Occipital lobe (tissue), 3 donors: ENCODE measurements at places on chromosomes 7 and 10.

DNA sequence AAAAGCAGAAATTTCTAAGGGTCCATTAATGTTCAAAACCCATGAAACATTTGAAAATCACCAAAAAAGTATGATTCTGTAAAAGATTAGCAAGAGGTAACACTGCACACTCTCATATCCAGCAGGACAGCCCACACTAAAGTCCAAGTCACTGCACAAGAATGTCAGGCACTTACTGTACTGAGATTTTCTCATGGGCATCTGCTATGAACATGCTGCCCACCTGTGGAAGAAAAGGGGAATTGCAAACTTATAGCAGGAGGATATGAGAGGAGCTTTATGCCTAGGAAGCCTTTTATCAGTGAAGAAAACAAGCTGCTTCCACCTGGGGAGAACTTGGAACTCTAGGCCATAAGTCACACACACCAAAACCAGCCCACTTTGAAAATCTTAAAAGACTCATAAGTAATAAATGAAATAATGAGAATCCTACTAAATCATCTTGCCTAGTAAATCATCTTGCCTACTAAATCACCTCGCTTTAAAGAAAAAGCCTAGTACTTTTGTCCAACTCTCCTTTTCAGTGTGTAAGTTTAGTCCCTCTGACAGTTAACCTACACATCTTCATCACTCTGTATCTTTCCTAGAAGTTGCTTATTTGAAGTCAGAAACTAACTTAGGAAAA, 46.1 kb downstream of the ARMH3 start:
- peak; percentile 19 for DNase-seq

GRCh38 chr7:140455743-140456142, 23.6 kb downstream of the MKRN1 start:
- DNase-seq: no peak

GRCh38 chr7:143416565-143417149, 8.0 kb upstream of the EPHA1 start:
- DNase-seq: no peak

DNA sequence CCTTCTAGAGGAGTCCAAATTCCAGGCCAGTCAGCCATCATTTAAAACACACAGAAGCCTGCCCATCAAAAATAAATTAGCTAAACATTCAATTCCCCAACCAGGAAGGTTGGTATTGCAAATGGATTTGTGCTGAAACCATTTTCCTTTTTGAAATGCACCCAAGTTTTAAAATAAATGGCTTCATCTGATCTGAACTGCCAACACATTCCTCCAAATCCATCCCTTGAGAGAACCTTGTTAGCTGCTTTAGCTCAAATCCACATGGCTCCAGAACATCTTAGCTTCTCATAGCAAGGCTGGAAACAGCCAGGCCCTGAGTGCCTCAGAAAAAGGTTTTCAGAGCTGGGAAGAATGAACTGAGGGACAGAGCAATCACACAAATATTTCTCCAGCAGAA, 306.3 kb downstream of the FZD1 start:
- no peak for DNase-seq

GRCh38 chr10:28587270-28587969, 54.5 kb downstream of the WAC start:
- no peak for DNase-seq

- DNase-seq: no peak
Measured at GRCh38 chr7:138607216-138608126, 93.7 kb downstream of the SVOPL start.

GRCh38 chr10:78914060-78914378, 154.7 kb upstream of the ZMIZ1 start:
- DNase-seq: no peak

DNA sequence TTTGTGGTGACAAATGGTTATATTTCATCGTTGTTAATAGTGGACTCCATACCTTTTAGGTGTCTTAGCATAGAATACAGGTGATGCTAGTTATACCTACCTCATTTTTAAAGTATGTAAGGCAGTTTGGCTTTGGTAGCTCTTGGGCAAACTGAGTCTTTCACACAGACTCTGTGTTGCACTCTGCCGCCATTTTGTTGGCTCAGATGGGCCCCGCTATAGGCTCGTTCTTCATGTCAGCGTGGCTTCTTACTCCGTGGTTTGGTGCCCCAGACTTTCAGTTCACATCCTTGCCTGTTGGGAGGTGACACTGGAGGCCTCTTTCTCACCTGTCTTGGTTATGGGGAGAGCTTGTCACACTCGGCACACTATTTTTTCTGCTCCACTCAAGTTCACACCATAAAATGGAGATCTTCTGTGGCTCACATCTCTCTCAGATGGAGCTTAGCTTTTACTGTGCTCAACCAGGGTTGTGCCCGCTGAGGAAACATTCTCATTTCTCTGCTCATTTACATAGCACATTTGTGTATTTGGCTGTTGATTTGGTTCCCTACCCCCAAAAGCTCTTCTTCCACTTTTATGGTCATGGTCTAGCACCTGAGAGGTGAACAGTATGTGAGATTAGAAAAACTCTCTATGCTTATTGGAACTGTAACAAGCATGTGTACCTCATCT, 178.5 kb downstream of the ARID5B start:
- no peak for DNase-seq

DNA sequence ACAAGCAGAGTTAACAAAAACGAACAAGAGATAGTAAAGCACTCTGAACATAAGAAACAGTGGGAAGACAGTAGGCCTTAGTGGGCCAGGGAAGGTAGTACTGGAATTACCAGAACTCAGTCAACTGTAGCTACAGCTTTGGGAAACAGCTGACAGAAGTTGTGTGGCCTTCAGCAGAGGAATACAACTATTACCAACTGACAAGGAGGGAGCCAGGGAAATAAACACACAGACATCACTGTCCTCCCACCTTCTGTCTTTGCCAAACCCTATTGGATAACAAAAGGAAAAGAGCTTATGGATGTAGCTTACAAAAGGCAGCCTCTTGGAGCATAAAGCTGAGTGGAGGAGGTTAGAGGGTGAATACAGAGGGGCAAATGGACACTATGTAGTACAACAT, 15.4 kb downstream of the MICU1 start:
- DNase-seq: no peak
